H9 (cell line): ENCODE measurements at places on chromosomes 12 and 14. TPM values are rescaled to one million over a fixed set of nuclear protein-coding genes. Genes with fewer than 3 reads are reported as not detected.
A peak's percentile ranks its signal among the peaks of the same experiment; 100 is the strongest.

GRCh38 chr12:39369756-39370155 lies 73.2 kb downstream of the KIF21A start:
- no peak for DNase-seq

- no peak for DNase-seq
Observed at GRCh38 chr12:92065018-92065499, 80.6 kb downstream of the BTG1 start.

DNA sequence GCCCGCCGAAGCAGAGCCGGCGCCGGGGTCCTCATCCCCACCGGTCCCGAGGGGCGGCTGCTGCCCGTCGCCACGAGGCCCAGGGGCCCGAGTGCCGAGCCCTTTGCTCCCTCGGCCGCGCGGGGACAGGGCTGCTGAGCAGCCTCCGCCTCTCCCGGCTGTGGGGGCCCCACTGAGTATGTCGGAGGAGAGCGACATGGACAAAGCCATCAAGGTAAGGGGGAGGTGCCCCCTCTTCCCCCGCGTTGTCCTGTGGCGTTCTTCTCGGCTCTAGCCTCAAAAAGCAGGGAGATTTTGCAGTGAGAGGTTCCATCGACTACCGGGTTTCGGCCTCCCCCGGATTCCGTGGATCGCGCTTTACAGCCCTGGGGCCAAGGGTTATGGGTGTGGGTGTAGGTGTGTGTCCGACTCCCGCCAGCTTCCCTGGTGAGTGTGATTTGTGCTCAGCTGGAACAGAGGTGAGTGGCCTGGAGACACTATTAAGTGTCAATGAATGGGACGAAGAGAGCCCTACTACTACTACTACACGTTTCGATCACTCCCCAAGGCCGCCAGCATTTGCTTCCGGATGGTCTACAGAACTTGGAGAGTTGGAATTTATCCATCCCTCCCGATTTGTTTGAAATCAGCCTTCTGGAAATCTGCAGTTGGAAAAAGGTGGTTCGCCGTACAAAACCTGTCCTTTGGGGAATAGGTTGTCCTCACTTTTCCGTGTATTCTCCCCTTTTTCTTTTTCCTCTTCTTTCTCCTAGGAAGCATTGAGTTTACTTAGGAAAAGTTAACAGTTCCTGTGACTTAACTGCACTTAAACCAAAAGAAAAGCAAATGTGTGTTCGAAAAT lies 748 bp downstream of the MAPKAPK5 start:
- DNase-seq, result no peak

- no peak for DNase-seq
Observed at GRCh38 chr14:90732139-90732538, 84.1 kb downstream of the TTC7B start.

The RAPGEF3 gene
- 5.6 and 7.4 TPM in 2 replicates for total RNA-seq

- peak; percentile 61 for DNase-seq
Observed at GRCh38 chr14:30874120-30874998, at the start of gene COCH. Gene COCH (plus strand): TSS chr14:30874559. CDS start chr14:30874939, 380 bp downstream.

DNA sequence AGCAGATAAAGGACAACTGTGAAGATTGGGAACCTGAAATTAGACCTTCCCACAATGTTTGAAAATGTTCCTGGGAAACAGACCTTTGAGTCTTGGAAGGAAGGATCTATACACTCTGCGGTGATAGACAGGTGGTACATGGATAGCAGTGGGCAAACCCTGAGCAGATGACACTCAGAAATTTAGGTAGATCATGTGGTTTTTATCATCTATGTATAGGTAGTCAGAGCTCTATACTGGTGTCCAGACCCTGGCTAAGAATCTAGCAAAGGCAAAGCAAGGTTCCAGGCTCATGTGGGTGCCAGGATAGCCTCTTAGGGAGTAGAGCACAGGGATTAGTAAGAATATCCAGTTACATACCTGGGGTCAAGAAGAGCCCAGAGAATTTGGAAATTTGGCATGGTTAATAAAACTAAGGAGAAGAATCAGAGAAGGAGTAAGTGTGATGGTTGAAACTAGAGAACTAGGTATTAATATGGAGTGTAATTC lies 331.2 kb upstream of the FBXO33 start:
- DNase-seq, result no peak

The PPM1H gene
- 21.1 and 22.1 TPM in 2 replicates for total RNA-seq

DNA sequence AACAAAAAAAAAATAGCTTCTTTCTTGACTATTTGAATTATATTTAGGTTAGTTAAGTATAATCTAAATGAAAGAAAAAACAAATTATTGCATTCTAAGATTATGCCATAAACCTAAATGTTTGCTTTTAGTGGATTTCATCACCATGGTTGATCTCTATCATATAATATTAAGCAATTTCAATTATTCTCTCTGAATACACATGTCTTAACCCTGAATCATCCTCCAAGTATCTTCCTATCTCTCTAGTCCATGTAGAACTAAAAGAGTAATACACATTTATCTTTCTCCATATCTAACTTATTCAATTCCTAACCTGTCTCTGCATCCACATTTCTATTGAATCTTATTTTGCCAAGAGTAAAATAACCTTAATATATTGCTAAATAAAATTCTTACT lies 59.6 kb downstream of the PPFIA2 start:
- no peak for DNase-seq

The CCDC38 gene
- not detected in 2 replicates for total RNA-seq

The PPP1R13B gene
- total RNA-seq, result 6.0 and 8.5 TPM in 2 replicates

The CLEC1B gene
- total RNA-seq, result not detected in 2 replicates

DNA sequence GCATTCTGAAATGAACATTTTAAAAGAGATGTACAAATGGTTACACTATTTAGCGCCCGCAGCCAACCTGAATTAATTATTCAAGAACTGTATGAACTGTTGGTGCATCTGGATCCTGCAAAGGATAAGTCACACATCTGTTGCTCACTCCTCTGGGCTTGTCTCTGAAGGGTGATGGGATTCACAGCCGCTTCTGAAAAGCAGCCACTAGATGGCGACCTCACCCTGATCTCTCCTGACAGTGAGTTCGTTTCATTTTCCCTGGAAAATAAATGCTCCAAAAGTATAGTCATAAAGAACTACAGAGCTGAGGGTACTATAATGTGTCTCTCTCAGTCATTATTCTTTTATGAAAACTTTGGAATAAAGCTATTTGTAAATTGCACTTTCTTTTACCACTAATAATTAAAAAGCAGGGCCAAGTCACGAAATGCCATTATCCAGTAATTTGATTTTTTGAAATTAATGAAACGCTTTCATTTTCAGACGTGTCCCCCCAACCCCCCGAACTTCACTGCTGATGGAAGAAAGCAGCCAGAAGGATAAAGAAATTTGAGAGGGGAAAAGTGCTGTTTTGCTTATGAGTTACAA lies 789.6 kb downstream of the NRXN3 start:
- peak; percentile 64 for DNase-seq

DNA sequence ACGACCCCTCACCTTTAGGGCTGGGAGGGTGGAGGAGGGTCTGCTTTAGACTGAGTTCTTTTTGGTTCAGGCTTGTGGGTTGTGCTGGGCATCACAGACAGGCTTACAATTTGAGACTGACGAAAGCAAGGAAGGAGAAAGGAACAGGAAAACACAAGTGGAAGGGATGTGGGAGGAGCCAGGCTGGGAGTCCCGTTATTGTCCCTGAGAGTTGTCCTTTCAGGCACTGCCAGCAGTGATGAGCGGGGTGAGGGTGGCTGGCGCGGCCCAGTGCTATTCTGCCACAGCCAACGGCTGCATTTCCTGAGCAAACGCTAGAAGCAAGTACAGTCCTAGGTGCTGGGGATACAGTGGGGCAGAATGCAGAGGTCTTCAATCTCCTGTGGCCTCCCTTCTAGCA lies 29.2 kb upstream of the TSPAN9 start:
- peak; percentile 44 for DNase-seq

DNA sequence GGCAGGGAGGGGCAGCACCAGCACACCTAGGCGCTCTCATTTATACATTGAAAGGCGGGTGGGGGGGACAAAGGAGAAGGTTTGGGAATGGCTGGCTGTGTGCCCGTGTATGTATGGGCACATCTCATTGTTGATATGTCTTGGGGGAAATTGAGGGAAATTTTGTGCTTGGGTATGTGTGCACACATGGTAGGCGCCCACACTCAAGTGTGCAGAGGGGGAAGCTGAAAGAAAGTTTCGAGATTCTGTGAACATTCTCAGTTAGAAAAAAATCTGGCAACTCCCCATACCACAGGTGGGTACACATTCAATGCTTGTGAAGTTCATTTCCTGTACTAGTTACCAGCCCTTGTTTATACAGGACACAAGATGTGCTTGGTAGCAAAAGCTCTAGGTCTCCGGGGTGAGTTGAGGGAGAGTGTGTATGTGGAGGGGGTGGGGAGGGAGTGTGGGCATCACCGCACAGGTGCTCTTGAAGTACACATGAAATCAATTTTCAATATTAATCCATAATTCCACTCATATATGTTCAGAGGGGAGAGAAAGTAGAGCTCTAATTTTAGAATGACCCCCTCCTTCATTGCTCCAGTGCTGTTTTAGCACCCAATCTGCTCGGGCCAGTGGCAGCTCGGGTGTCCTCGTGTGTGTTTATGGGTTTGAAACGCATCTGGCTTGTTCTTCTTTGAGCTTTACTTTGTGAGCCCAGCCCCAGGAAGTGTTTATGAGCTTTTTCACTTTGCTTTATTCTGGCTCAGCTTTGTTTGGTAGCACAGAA lies 286.0 kb downstream of the ZFP36L1 start:
- DNase-seq, result no peak

The MYF5 gene
- total RNA-seq, result not detected in 2 replicates

The TTC7B gene
- total RNA-seq, result 30.3 and 33.7 TPM in 2 replicates

GRCh38 chr12:1505576-1505975 lies 88.8 kb downstream of the FBXL14 start:
- peak; percentile 36 for DNase-seq

DNA sequence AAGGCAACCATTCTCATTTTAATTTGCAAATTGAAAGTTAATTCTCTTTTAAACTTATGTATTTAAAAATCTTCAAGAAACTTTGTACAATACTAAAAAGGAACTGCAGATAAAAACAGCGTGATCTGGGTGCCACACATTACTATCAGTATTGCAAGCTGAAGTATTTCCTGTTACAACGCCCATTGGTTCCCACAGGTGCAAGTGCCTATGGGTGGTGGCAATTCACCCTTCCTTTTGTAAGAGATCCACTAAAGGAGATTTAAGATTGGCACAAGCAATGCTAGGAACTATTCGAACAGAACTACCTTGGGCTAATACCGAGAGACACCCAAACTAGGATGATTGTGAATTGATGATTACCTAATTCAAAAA lies 13.2 kb downstream of the TAOK3 start:
- no peak for DNase-seq

GRCh38 chr12:12219664-12220063 lies 47.2 kb downstream of the LRP6 start:
- no peak for DNase-seq

GRCh38 chr12:61717986-61718385 lies 542.2 kb upstream of the USP15 start:
- DNase-seq, result no peak

- no peak for DNase-seq
Observed at GRCh38 chr12:103392722-103393121, 103.0 kb downstream of the C12orf42 start.

DNA sequence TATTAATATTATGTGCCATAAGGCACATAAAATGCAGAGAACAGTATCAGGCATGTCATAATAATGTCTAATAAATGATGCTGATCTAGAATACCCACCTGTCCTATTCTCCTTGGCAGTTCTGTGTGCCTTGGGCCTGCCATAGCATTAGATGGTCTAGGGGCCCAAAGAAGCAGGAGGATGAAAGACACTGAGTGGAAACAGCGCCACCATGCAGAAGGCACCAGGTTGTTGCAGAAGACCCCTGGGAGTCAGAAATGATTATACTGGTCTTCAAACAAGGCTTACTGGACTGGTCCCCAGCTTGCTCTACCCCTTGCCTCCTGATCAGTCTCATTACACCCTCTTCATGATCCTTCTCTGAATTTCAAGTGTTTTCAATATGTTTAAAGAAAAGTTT lies 353.3 kb downstream of the GRIN2B start:
- DNase-seq, result peak; percentile 54

GRCh38 chr14:94227029-94227428 lies 52.9 kb downstream of the PPP4R4 start:
- no peak for DNase-seq

The TMEM119 gene
- total RNA-seq, result not detected in 2 replicates

The PTCSC3 gene
- not detected in 2 replicates for total RNA-seq

GRCh38 chr14:51242545-51243490 lies 2.8 kb downstream of the TMX1 start:
- DNase-seq, result peak; percentile 45

DNA sequence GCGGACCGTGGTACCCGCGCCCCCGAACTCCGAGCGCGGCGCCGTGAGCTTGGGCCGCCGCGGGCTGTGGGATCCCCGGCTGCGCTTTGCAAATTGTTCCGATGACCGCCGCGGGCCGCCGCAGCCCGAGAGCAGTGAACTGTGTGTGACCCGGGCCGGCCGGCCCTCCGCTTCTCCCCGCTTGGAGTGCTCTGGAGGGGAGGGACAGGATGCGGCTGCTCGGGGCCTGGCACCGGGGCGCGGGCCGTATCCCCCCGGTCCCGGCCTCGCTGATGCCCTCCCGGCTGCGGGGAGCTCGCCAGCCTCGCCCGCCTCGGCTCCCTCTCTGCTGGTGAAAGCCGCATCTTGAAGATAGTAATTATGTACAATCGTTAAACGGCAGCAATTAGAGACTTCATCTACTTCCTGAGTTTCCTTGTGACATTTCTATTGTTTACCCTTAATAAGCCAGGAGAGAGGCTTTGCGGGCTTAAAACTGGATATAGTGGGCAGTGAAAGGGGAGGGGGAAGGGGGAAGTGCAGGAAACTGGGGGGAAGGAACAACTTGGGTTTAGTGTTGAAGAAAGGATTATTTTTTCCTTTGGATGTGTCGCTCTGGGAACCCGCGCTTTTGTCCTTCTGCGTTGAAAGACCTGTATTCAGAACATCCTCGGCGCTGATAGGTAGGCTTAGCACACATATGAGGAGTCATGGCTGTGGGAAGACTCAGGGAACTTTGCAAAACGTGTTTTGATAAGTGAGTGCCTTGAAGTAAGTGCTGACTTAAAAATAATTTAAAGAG lies 1.2 kb downstream of the PELI2 start:
- DNase-seq, result no peak

The DTX1 gene
- total RNA-seq, result 3.0 and 3.5 TPM in 2 replicates

DNA sequence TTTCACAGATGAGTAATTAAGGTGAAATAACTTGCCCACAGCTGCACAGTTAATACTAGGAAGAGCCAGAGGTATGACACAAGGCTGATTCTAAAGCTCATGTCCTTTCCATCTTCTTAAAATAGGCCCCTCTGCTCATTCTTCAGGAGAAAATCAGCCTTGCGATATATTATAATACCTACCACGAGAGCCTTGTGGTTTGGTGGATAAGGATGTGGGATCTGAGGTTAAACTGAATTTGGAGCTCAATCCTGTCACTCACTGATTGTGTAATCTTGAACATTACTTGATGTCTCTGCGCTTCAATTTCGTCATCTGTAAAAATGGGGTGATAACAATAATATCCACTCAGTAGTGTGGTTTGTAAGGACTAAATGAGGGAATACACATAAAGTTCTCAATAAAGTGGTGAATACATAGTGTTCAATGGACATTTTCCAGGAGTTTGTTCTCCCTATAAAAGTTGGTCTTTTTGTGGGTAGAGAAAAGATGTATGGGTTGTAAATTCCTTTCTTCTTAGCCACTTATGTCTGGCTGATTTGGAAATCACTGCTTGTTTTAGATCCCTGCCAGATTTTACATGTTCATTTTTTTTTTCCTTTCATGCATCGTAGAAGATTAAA lies 25.1 kb upstream of the ATP2B1 start:
- no peak for DNase-seq

- DNase-seq, result no peak
Observed at GRCh38 chr14:73149753-73150152, 13.4 kb downstream of the PSEN1 start.

The KCNC2 gene
- not detected in 2 replicates for total RNA-seq

- DNase-seq, result no peak
Observed at GRCh38 chr12:107718606-107719005, 33.0 kb downstream of the PWP1 start.
